Activated CD8-positive, alpha-beta memory T cell treated with anti-CD3 and anti-CD28 coated beads, Interleukin-2, amount 10 ng/mL, durations not matched to agents 7 days and 5 days (primary cell): ENCODE measurements at places on chromosomes 3 and 15.
A peak's percentile ranks its signal among the peaks of the same experiment; 100 is the strongest.

GRCh38 chr3:146777941-146778340 is 172.8 kb upstream of the PLSCR5 start:
- no peak for DNase-seq

- no peak for DNase-seq
Observed at GRCh38 chr15:80929689-80930088, 59.9 kb downstream of the MESD start.

GRCh38 chr3:63779227-63779626 is 39.9 kb upstream of the C3orf49 start:
- no peak for DNase-seq

DNA sequence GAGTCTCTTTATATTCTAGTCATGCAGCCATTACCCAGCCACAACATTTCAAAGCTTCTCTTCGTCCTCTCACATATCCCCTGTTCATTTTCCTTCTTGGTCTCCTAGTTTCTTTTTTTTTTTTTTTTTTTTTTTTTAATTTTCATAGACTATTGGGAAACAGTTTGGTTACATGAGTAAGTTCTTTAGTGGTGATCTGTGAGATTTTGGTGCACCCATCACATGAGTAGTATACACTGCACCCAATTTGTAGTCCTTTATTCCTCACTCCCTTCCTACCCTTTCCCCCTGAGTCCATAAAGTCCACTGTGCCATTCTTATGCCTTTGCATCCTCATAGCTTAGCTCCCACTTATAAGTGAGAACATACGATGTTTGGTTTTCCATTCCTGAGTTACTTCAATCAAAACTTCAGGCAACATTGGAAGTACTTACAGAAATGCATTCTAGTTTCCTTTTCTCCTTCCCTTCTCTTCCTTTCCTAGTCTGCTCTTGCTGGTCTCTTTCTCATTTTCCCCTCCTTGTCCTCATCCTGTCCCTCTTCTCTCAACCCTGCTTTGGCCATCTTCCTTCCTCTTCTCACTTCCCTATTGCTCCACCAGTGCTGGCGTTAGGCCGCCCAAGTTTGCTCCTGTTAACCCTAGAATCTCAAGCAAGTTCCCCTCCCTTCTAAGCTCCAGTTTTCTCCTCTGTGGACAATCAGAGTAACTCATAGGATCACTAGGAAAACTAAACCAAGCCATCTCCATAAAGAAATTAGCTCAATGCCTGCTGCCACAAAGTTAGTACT is 4.8 kb downstream of the ATP8B4 start:
- DNase-seq, result no peak

GRCh38 chr15:90165659-90166489 is 35.3 kb upstream of the SEMA4B start:
- peak; percentile 44 for DNase-seq

GRCh38 chr3:72848703-72849081 is 447 bp upstream of the SHQ1 start:
- peak; percentile 74 for DNase-seq

GRCh38 chr3:2978977-2979732 is 131.0 kb downstream of the IL5RA start:
- DNase-seq, result no peak

DNA sequence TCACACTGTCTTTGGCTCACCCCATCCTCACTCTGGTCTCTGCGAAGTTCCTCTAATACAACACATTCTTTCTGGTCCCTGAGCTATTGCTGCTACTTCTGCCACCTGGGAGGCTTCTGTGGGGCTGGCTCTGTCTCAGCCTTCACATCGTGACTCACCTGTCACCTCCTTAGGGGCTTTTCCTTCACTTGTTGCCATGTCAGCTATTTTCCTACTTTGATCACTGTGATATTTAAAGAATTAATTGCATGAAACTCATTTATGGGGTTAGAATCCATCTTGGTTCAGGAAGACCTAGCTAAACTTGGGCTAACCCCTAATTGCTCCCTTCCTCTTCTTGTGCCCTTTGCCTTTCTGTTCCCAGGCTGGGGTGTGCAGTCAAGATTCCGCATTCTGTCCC is 346.9 kb downstream of the WDR72 start:
- no peak for DNase-seq

GRCh38 chr15:70826634-70827033 is 27.3 kb downstream of the LARP6 start:
- DNase-seq, result no peak

- no peak for DNase-seq
Observed at GRCh38 chr3:112074006-112074405, 12.2 kb upstream of the C3orf52 start.

DNA sequence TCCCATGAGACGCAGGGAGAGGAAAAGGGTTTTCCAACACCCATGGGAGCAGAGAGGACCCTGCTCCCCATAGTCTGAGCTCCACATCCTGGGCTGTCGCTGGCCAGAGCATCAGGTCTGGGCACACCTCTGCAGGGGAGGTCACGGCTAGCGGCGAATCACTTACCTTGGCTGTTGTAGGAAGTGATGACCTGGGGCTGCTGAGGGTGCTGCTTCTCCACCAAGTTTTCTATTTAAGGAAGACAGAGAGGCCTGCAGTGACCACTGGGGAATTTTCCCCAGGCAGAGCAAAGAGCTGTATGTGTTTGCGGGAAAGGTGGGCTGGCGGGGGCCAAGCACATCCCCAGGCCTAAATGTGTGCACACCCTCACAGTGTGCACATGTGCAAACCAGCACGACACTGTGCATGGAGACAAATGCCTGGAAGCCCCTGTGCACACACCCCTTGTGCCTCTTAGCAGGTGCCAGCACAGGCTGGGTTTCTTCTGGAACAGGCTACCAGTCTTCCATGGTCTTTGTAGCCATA is 7.6 kb downstream of the KY start:
- DNase-seq, result no peak

DNA sequence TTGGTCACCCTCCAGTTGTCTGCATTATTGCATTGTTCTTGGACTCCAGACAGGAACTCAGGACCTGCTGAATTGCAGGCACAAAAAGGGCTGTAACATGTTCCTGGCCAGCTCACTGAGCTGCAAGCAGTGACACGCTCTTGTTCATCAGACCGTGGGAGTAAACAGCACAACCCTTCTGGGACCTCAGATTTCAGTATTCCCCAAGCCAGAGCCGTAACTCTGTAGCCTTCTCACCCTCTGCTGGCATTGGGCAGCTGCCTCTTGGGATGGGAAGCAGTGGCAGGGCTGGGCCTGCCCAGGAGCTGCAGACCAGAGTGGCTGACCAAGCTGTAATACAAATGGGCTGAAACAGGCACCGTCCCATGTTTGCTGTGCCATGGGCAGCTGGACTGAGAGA is 607.1 kb upstream of the BCHE start:
- DNase-seq, result no peak

DNA sequence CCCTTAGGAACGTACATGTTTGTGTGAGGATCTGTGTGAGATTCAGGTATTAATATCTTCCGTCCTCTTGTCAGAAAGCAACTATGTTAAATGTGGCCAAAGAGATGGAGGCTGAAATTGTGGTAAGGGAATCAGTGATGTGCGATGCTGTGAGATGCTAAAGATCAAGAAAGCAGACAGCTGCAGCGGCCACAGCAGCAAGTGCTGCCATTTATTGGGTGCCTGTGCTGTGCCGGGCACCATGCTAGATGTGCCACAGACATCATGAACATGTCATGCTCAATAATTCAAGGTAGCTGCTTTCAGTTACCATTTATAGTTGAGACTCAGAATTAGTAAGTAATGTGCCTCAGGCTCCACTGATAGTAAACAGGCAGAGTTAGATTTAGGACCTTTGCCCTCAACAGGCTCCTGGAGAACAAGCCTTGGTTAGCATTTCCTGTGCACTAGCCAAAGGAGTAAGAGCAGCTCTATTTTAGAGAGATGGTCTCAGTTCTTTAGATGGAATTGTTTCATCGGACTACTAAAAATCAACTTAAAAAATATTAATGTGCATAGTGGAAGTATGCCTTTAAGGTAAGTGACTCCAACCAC is 24.9 kb downstream of the LARS2 start:
- DNase-seq, result no peak

DNA sequence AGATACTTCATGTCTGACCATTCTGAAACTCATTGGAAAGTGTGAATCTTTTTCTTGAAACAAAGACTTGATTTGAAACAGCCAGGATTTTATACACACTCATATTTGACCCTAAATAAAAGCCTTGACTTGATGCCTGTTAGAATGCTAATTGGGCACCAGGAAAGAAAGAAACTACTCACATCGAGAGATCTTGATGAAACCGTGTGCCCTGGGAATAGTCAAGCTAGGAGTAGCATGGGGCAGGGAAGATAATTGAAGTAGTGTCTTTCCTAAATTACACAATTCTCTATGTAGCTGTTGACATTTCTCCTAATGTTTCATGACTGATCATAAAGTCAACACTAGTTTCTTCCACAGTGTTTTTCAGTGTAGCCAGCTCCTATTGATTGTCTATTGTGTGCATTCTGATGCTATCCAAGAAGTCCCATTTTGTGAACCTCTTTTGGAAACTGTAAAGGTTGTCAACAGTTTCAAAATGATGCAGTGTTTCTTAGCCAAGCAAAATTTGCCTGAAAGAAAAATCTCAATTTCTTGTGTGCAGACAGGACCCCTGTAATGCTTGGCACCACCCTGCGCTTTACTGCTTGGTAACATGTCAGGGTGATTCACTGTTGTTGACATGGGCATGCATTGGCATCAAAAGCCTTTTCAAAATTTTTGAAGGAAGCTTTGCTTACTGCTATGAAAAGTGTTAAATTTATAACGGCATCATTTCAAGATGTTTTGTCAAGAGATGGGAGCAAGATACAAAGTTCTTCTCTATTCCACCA is 52.5 kb upstream of the OTOL1 start:
- DNase-seq, result no peak

DNA sequence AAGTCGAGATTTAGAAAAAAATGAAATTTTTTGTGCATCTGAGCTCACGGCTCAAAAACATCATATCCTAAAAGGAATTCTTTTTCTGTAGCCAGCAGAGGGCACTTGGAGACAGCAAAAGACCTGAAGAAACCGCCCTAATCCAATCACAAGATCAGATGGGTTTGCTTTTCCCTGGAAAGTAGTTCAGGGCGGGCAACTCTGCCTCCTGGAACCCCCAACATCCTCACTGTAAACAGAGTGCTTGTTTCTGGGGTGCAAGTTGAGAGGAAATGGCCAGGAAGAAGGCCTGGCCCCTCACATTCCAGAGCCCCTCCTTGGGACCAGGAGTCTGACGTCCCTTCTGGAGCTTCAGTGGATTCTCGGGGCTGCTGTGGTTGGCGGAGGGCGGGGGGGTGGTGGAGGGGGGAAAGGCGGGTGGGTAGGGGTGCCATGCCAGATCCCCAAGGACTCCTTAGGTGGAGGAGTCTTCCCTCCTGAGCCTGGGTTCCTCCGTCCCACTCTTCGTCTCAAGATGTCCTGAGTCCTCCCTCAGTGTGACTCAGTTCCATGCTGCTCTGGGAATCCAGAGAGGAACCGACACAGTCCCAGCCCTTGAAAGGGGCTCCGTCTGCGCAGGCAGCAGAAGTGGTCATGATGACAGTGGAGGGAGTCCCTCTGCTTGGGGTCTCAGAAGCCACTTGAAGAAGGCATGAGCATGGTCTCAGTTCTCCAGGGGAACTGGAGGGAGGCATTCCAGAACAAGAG is 35.9 kb downstream of the CCK start:
- no peak for DNase-seq

DNA sequence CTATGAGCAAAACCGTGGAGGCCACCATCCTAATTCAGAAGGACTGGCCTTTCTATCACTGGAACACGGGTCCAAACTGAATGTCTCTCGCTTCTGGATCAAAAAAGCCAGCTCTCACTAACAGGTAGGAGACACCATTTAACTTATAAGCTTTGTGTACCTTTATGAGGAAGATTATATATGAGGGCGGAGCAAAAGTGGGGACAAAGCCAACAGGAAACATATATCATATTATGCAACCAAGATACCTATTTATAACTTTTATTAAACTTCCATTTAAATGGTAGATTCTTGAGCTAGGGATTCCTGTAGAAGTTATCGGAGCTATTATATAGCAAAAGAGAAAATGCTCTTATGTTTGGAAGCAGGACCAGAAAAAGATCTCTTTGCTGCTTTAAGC is 78.4 kb downstream of the IGF2BP2 start:
- DNase-seq, result no peak

DNA sequence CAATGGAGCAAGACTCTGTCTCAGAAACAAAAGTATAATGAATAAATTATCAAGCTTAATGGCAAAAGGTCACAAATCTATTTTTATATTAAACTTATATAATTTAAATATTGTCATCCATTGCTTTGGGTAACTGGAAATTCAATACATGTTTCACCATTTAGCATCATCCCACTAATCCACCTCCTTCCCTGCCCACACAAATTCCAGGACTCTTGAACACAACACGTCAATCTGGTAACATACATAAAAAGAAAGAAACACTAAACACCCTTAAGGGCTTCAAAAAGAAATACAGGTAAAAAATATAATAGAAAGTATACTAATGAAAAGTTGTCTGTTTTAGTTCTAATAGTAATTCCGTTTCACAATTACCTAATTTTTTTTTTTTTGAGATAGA is 149.4 kb downstream of the STAG1 start:
- DNase-seq, result no peak

- no peak for DNase-seq
Observed at GRCh38 chr3:133230195-133230594, 169.7 kb upstream of the BFSP2 start.

GRCh38 chr15:88021601-88022000 is 234.9 kb downstream of the NTRK3 start:
- no peak for DNase-seq

GRCh38 chr3:15924914-15925313 is 127.1 kb upstream of the ANKRD28 start:
- no peak for DNase-seq

DNA sequence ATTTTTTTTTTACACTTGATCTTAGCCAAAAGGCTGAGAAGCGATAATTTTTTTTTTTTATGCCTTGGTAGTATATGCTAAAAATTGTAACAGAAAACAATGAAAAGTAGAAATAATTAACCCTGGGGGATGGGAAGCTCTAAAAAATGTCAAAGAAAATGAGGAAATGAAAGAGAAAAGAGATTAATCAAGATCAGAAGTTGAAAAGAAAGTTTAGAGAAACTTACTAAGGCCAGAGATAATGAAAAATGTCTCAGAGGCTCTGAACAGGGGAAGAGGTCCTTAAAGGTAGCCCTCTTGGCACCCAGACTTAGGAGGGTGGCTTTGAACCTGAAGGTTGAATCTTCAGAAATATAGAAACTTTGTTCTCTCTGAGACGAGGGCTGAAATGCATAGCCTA is 58.6 kb upstream of the ZBED2 start:
- DNase-seq, result no peak

DNA sequence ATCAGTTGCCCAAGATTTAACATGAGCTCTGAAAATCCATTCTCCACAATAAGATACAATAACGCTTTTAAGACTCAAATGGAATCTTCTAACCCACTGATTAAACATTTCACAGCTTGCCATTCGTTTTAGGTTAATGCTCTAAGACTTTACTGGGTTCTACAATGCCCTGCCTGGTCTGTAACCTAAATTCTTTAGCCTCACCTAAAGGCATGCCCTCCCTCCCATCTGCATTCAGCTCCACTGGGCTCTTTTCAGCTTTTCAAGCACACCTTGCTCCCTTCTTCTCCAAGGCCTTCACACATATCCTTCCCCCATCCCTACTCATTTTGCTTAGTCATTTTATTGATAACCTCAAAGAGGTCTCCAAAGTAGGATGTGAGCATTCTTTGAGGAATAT is 290.9 kb downstream of the LSAMP start:
- DNase-seq, result no peak

- DNase-seq, result peak; percentile 93
Observed at GRCh38 chr15:101167753-101168462, 83.9 kb downstream of the CHSY1 start.
